ENCODE measurements at places on chromosomes 16 and 17.

DNA sequence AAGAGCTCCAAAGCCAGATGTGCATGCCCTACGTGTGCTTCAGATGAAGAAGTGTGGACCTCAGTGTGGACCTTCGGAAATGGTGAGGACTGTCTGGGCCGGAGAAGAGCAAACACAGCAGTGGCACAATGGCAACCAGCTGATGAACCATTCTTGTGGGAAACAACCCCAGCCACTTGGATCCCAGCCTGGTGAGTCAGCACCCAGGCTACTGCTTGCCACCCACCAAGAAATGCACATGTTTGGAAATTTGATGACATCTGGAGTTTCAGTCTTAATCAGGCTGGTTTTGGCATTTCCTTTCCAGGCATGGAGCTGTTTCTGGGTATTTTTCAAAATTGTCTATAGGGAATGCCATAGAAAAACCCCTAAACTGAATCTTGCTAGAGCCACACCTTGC is 42.7 kb downstream of the DYNLRB2 start:
- H3K36me3 ChIP-seq: no peaks in the 10 kb centered on the region
- no peak overlapping the region for H3K4me3 ChIP-seq
- peak; percentile 40 for DNase-seq
- no peaks in the 10 kb centered on the region for H3K27me3 ChIP-seq
- peak overlapping the region; percentile 32 for H3K27ac ChIP-seq

DNA sequence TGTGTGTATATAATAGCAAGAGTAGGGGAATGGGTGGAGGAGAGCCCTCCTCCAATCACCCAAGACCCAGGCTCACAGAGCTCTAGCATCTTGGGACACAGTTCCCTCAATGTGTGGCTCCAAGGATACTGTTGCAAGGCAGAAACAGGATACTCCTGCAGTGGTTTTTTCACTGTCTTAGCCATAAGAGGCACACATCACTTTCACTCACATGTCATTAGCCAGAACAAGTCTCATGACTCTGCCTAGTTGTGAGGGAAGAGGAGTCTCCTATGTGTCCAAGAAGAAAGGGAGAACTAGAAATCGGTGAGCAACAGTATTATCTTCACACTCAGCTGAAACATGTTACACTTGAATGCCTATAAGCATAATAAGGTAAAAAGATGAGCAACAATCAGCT is 11.1 kb upstream of the NUDT7 start:
- H3K27ac ChIP-seq: no peak overlapping the region
- no peaks in the 10 kb centered on the region for H3K36me3 ChIP-seq
- no peak overlapping the region for H3K4me3 ChIP-seq
- no peaks in the 10 kb centered on the region for H3K27me3 ChIP-seq
- no peaks in the 10 kb centered on the region for H3K4me1 ChIP-seq

DNA sequence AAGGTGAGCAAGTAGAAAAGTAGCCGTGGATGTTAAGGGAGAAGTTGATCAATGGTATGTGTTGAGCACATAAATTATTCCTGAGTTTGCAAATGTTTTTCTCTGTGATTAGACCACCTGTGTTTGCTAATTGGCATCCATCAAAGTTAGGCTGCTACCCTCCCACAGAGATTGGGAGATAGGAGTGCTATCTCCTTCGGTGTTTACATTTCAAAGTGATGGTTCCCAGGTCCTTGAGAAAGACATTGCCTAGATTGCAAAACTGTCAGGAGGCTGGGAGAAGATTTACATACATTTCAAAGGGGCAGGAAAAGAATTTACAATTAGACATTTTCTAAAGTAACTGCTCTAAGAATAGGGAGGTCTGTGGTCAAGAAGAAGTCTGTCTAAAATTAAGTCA is 54.3 kb upstream of the CNTNAP4 start:
- no peaks in the 10 kb centered on the region for H3K27me3 ChIP-seq
- DNase-seq: no peak
- no peak overlapping the region for H3K27ac ChIP-seq
- H3K4me1 ChIP-seq: no peaks in the 10 kb centered on the region
- no peak overlapping the region for H3K4me3 ChIP-seq

DNA sequence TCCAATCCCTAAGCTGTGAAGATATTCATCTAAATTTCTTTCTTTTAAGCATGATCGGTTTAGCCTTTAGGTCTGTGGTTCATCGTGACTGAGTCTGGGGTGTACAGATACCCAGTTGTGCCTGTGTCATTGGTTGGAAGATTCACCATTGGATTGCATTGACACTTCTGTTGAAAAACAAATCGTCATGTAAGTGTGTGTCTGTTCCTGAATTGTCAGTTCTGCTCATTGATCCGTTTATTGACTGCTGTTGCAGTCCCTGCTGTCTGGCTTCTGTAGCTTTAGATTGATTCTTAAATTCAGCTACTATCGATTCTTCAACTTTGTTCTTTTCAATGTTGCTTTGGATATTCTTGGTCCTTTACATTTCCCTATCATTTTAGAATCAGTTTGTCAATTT is 21.0 kb upstream of the ZNF469 start:
- H3K27me3 ChIP-seq: peaks cover 48% of the 10 kb centered on the region
- H3K27ac ChIP-seq: no peak overlapping the region
- no peaks in the 10 kb centered on the region for H3K36me3 ChIP-seq
- no peaks in the 10 kb centered on the region for H3K4me1 ChIP-seq
- no peak for DNase-seq

- H3K4me1 ChIP-seq: no peaks in the 10 kb centered on the region
- H3K4me3 ChIP-seq: no peak overlapping the region
- no peak for DNase-seq
- no peaks in the 10 kb centered on the region for H3K27me3 ChIP-seq
- no peaks in the 10 kb centered on the region for H3K36me3 ChIP-seq
- no peak overlapping the region for H3K27ac ChIP-seq
Measured at GRCh38 chr16:14028202-14028601, 42.9 kb upstream of the MRTFB start.

DNA sequence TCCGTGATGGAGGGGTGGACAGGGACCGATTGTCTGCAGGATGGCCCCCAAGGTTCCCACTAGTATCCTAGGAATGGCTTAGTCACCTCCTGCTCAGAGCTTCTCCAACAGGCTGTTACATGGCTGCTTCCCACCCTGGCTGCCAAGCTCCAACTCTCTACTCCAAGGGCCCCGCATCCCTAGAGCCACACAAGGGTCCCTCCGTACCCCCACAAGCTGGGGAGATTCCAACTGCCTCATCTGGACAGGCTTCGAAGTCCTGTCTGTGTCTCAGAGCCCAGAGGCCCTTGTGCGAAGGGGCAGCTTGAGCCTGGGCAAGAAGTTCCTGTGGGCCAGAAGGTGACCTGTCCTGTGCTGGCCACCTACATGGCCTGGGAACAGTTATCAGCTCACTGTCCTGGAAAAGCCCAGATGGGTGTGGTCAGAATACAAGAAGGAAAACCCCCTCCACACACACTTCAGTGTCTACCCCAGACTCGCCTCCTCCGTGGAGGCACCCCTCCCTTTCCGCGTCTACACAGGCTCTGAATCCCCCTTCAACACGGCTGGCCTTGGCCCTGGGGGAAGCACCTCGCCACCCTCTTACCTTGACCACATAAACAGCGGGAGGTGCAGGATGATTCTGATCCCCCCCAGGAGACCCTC is 586 bp downstream of the MEAK7 start:
- DNase-seq: no peak
- H3K36me3 ChIP-seq: no peaks in the 10 kb centered on the region

DNA sequence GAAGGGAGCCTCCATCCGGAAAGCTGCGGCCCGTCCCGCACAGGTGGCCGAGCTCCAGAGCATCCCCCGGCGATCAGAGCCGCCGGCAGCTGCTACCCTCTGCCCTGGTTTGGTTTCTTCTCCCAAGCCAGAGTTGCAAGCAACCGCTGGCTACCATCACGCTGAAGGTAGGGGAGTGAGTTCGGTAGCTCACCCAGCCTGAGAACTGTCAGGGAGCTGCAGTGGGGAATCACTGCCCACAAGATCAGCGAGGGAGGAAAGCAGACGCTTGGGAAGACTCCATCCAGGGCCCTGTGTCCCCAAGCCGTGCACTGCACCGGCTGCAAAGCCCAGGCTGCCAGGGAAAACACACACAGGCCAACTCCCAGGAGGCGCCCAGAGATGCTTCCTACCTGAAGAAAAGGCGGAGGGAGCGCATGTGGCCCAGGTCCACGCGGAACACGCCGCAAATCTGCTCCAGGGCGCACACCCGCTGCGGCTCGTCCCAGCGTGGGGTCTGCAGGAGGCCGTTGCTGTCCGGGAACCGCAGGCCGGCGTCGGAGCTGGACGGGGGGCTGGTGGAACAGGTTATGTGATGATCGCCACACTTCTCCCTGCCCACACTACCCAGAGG is 83.3 kb downstream of the TBC1D16 start:
- H3K27ac ChIP-seq: no peak overlapping the region
- H3K27me3 ChIP-seq: peaks cover 100% of the 10 kb centered on the region
- H3K4me1 ChIP-seq: no peaks in the 10 kb centered on the region
- DNase-seq: no peak
- no peak overlapping the region for H3K4me3 ChIP-seq
- H3K36me3 ChIP-seq: no peaks in the 10 kb centered on the region

DNA sequence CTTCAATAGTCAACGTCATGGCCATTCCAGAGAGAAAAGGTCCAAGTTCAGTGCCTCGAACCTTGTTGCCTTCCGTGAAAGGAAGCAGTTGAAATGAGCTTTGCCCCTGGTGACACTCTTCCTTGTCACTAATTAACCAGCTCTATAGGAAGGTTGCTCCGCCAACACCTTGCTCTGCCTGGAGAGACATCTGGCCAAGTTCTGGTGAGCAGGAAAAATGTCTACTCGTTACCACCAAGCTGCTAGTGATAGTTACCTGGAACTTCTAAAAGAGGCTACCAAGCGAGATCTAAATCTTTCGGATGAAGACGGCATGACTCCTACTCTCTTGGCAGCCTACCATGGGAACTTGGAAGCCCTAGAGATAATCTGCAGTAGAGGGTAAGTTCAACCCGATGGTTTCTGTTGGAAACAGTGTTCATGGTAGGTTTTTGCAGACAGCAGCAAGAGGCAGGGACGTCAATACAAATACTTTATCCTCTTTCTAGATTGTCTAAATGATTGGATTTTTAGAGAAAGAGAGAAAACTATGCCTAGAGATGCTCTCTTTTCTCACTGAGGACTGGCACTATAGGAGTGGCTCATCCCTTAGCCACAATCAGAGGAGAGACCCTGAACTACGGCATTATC is at the start of gene ANKS4B:
Gene ANKS4B (plus strand): TSS at position 179 of the 630 bp plus-strand sequence. CDS start 39 bp downstream, at position 218.
- no peak within 1 kb of the TSS for H3K27ac ChIP-seq
- no peak for DNase-seq
- no peaks in the 10 kb centered on the region for H3K27me3 ChIP-seq
- H3K4me1 ChIP-seq: no peaks in the 10 kb centered on the region
- no peak within 1 kb of the TSS for H3K4me3 ChIP-seq

GRCh38 chr16:53619235-53619634 is 84.4 kb downstream of the RPGRIP1L start:
- no peaks in the 10 kb centered on the region for H3K36me3 ChIP-seq
- no peaks in the 10 kb centered on the region for H3K4me1 ChIP-seq
- H3K4me3 ChIP-seq: no peak overlapping the region
- no peaks in the 10 kb centered on the region for H3K27me3 ChIP-seq
- H3K27ac ChIP-seq: no peak overlapping the region
- no peak for DNase-seq

Data from MM.1S (cell line).